NCI-H2081 treated with DMSO at 0.1 percent for 48 hours (cell line): ENCODE measurements at places on chromosomes 3 and 15.

- no peak for DNase-seq
Measured at GRCh38 chr3:112394003-112394640, 61.2 kb downstream of the CD200 start.

DNA sequence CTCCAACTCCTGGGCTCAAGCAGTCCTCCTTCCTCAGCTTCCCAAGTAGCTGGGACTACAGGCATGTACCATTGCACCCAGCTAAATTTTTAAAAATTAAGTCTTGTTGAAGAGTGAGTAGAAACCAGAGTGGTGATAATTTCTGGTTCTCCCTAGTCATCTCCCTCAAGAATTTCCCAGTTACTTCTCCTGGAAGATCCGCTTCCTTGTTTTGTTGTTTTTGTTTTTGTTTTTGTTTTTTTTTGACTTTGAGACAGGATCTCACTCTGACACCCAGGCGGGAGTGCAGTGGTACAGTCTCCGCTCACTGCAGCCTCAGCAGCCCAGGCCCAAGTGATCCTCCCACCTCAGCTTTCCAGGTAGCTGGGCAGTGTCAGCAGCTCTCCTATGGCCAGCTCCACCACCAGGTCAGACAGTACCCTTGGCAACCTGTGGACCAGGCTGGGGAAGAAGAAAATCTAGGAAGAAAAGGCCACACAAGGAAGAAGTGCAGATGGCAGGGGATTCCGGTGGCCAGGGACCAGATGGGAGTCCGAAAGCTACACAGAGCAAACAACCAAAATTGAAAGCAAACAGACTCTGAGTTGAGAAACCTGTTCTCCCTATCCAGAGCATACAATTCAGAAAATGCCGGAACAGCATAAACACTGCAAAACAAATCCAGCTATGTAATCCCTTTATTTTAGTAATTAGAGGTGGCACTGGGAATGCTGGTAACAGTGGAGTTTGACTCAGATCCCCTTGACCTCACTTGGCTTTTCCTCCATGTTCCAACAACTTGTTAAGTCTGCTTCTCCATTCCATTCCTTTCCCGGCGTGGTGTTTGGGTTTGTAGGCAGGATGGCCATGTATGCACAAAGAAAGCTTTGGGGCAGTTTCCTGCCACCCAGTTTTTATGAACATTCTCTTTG lies 266.6 kb upstream of the CTDSPL start:
- no peak for DNase-seq

GRCh38 chr3:63060412-63060811 lies 185.2 kb upstream of the CADPS start:
- no peak for DNase-seq

GRCh38 chr15:39698444-39699390 lies 83.9 kb downstream of the FSIP1 start:
- DNase-seq = no peak

GRCh38 chr3:149655826-149656574 lies 1.8 kb downstream of the WWTR1 start:
- no peak for DNase-seq

DNA sequence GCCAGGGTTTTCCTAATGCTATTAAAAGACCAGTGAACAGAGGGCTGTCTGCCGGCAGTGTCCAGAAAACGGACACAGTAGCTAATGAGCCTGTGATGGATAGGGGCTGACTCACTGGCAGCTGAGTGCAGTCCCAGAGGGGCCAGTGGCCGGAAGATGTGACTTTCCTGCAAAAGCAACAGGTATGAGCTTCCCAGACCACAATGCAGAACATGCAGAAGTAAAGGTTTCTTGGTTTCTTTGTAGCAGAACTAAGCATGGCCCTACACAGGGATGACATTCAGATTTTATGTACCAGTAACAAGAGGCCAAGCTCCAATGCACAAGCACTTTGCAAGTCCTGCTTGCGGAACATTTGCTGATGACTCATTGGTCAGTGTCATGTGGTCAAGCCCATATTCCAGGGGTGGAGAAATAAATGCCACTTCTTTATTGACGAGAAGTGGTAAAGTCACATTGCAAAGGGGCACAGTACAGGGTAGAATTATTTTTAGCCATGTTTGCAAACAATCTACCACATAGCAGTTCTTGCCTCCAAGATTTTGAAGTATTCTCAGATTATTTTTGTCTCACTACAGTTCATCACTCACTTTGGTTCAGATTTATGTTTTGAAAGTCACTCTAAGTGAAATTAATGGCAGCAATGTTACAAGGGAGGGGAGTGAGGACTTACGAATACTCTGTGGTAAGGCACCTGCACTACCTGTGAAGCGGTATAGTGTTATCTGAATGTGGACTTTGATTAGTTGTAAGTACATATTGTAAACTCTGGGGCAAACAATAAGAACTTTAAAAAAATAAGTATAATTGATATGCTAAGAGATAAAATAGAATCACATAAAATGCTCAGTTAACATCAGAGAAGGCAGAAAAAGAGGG lies 263.3 kb downstream of the ABHD5 start:
- no peak for DNase-seq

DNA sequence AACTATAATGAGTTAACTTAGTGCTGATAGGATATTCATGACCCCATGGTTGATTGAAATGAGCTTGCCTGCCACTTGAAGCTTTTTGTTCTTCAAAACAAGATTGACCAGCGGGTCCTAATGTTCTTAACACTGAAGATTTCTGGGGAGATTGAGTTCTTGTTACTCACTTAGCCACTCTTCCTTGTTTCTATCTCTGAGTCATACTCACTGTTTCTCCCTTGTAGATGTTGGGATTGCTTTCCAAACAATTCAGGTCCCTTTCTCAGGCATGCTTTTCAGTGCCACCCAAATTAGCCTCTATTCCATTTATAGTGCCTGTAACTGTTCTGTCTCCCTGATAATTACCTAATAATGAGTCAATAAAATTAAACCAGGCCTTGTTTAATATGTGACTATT lies 517.0 kb downstream of the SQOR start:
- DNase-seq = no peak

- no peak for DNase-seq
Measured at GRCh38 chr3:186931532-186932280, 1.4 kb downstream of the ST6GAL1 start.

DNA sequence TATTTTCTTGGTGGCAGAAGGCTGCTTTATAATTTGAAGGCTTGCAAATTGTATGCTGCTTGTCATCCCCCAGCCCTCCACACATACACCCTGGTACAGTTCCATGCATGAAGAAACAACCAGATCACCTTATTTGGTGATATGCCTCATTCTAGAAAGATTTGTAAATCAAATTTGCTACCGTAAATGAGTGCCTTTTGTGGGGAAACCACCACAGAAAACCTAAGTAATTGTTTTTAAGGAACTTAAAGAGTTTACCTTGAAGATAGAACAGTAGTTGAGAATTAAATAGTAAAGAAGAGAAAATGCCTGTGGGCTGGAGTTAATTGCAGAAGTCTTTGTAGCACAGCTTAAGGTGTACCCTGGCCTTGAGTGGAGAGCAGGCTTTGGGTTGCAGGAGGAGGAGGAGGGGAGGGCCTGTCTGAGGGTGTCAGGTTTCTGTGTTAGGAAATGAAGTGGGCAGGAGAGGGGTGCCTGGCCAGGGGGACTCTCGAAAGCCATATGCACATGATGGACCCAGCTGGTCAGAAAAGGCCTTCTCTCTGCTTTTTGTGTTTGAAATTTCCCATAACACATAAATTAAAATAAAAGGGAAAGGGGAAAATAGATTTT lies 6.9 kb downstream of the NIPA2 start:
- no peak for DNase-seq

DNA sequence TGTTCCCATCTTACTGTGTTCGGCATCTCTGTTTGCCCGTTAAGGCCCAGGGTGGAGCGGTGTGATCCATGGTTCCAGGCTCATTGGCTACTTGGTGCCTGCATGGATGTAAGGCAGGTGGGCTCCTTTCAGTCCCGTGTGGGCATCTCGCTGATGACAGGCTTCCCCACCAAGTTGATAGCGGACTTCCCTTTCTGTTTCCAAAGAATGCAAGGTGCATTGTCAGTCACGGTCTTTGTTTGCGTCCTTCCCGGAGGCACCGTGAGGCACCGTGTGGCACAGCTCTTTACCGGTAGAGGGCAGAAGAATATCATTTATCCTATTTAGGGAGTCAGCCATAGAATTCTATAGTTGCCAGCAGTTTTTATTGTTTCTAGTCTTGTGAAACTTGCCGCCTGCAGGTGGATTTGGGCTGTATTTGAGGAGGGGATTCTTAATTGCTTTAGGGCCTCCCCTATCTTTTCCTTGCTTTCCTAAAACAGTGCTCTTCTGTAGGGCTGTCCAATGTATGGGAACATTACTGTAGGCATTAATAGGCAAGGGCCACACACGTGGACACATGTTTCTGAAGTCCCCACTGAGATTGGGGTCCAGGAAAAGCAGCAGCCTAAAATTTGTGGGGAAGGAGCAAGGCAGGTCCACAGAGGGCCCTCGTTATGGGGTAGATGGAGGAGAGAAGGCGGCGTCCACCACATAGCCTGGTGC lies 244.1 kb downstream of the SLCO3A1 start:
- no peak for DNase-seq

GRCh38 chr3:148599481-148599880 lies 98.2 kb upstream of the AGTR1 start:
- no peak for DNase-seq

- DNase-seq = no peak
Measured at GRCh38 chr15:100765467-100766241, 114.0 kb upstream of the ALDH1A3 start.

DNA sequence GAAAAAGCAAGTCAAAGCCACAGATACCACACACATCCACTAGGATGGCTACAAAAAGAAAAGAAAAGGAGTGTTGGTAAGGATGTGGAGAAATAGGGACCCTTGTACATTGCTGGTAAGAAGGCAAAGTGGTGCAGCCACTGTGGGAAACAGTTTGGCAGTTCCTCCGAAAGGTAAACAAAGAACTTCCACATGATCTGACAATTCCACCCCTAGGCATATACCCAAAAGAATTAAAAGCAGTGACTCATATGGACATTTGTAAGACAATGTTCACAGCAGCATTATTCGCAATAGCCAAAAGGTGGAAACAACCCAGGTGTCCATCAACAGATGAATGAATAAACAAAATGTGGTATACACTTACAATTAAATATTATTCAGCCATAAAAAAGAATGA lies 22.2 kb upstream of the GMPPB start:
- DNase-seq = no peak

GRCh38 chr3:80993241-80993945 lies 768.1 kb downstream of the GBE1 start:
- no peak for DNase-seq

- no peak for DNase-seq
Measured at GRCh38 chr3:143791386-143791785, 56.9 kb downstream of the SLC9A9 start.

DNA sequence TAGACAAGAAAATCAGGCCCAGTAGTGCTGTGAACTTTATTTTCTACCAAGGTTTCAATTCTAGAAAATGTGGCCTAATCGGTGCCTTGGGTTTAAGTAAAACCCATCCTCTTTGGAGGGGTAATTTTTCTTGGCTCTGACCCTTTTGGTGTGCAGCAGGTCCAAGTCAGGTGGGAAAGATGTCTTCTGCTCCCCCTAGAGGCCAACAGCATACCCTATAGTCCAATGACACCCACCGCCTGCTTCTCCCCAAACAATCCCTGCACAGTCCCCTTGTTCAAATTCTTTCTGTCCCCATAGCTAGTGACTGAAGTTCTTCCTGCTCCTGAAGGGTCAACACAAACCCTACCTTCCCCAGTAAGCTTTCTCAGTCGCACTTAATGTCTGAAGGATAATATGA lies 261.8 kb upstream of the GOLGA6L4 start:
- DNase-seq = no peak

- DNase-seq = no peak
Measured at GRCh38 chr3:140563206-140563760, 114.6 kb upstream of the TRIM42 start.

GRCh38 chr3:52108302-52109232 lies 45.7 kb downstream of the POC1A start:
- DNase-seq = no peak

DNA sequence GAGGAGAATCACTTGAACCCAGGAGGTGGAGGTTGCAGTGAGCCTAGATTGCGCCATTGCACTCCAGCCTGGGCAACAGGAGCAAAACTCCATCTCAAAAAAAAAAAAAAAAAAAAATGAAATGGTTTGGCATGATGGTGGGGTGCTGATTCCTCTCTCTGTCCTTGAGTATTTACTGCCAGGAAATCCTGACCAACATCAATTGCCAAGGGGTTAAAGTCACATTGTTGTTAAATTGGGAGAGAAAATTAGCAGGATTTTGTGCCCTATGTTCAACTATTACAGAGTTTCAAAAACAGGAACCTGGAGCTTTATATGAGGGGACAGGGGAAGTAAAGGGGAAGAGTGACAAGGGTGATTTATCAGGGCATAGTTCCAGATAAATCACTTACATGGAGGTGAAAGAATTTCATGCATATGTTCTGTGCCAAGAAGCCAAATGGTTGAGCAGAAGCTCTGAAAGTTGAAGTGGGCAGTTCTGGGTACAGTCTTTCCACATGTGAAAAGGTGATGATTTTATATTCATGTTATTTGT lies 70.5 kb upstream of the TSEN2 start:
- DNase-seq = no peak

GRCh38 chr3:187403768-187404288 lies 35.6 kb downstream of the RTP4 start:
- DNase-seq = no peak

DNA sequence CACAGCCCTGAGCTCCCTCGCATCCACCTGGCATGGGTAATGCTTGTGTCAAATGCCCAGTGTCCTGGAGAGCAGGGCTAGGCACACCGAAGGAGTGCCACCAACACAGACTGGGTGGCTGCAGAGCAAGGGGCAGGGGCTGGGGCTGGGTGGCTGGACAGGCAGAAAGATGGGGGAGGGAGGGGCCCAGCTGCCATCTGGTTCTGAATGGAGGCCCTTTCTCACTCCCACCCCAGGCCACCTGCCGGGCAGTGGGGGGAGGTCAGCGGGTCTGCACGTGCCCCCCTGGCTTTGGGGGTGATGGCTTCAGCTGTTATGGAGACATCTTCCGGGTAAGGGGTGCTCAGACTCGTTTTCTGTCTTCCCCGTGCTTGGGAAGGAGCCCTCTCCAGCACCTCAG lies 17.0 kb downstream of the STAB1 start:
- no peak for DNase-seq

GRCh38 chr3:119679874-119680273 lies 2.7 kb upstream of the COX17 start:
- no peak for DNase-seq

GRCh38 chr3:29319798-29320197 lies 38.9 kb downstream of the RBMS3 start:
- no peak for DNase-seq

- no peak for DNase-seq
Measured at GRCh38 chr15:57726411-57726810, 19.9 kb downstream of the POLR2M start.

- no peak for DNase-seq
Measured at GRCh38 chr3:114079761-114080160, 23.2 kb downstream of the QTRT2 start.

DNA sequence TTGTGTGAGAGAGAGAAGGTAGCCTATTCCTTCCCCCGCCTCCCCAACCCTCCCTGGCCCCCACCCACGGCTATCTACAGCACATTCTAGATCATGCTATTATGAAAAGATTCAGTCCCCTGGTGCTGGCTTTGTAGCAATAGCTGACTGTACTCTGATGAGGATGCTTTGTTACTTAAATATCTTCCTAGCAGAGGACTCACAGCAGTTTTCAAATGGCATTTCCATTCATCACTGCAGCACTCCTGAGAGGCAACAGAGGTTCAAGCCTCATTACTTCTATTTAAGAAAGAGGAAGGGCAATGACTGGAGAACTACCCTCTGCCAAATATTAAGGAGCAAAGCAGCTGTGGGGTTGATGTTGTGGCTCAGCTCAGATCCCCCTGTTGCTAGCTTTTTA lies 61.0 kb downstream of the LRRN1 start:
- no peak for DNase-seq
